NCI-H524 treated with DMSO at 0.1 percent for 48 hours (cell line): ENCODE measurements at places on chromosomes 12 and 14.

DNA sequence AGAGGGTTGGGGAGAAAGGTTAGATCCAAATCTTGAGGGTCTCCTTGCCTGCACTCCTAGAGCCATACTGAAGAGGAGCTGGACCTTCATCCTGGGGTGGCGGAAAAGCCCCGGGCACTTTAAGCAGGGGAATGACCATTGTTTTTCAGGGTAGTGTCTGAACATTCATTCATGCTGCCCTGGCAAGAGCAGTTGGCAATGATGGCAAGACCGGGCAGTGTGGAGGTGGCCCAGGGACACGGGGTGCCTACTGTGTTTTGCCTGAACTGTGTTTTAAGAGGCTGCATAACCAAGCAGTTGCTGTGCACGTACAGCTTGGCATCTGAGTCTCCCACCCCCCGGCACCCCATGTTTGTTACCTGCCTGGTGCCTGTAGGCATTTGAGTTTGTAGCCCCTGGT, 14.7 kb downstream of the TPCN1 start:
- DNase-seq: no peak

GRCh38 chr14:24679248-24679961, 45.4 kb upstream of the GZMB start:
- no peak for DNase-seq

DNA sequence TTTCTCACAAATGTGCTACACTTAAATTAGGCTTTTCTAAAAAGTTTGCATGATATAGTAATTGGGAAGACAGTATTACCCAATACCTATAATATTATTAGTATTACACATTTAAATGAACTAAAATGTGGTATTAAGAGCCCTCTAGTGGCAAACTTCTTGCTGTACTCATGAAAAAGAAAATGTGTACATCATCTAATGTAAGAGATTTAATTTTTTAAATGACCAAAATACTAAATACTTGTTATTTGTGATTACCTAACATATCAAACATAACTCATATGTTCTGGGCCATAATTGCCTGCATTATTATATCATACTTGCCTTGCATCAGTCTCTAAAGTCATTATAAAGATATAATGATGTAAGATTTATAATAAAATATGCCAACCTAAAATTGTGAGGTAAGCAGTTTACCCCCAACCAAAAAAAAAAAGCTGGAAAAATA, 64.2 kb downstream of the DNAI7 start:
- DNase-seq: no peak

DNA sequence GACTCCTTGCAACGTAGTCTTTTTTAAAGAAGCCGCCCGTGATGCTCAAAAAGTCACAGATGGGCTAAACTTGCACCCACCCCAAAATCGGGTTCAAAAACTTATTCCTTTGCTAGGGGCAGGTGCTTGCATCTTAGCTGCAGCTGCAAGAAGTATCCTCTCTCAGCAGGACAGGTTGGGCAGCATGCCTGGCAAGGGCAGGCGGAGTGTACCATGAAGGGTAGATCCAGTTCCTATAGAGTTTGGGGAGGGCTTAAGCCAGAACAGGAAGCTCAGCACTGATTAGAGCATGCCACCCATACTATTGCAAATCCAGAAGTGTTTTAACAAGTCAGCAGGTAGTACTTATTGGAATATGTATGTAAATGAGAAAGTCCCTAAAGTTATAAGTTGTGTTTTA, 48.7 kb downstream of the CPM start:
- no peak for DNase-seq

GRCh38 chr14:55122440-55122986, 6.5 kb upstream of the LGALS3 start:
- no peak for DNase-seq

DNA sequence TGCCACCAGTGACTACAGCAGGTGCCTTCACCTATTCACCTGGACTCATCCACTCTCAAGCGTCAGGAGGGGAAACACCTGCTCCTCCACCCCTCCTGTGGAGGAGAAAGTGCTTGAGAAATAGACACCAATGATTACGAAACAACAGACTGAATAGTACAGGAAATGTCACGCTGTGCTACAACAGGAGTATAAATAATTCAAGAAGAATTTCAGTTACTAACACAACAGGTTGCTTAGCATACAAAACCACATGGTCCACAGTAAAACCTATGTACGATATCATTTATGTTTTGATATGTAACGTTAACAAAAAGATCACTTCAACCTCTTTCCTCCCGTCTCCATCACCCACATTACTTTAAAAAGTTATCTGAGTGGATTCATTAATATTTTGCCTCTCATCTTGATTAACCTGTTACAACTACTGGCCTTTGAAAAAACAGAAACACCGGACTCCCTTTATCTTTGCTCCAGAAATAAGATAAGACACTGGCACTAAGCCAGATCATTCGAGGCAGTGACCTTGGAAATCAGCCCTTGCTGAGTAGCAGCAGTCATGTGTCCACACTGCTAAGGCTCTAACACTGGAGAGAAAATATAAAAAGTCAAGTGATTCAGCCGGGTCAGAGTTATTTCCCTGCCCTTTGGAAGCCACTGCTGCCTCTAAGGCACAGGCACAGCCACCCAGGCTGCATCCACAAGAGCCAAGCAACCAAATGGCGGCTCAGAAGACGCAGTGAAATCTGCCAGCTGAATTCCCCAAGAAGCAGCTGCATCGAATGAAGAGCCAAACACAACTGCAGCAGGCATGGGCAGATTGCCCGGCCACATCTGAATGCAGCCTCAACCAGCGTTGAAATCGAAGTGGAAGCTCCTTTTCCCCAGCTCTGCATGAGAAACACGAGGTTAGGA, 40.9 kb downstream of the NT5DC3 start:
- DNase-seq: no peak
